ENCODE measurements at places on chromosomes 4 and X.

GRCh38 chr4:140238351-140239056 lies 84.5 kb upstream of the MAML3 start:
- no peak for DNase-seq

- no peak for DNase-seq
Measured at GRCh38 chrX:153297376-153297775, 24.2 kb downstream of the PNMA6F start.

- DNase-seq, result no peak
Measured at GRCh38 chr4:94531991-94532789, 80.4 kb downstream of the PDLIM5 start.

DNA sequence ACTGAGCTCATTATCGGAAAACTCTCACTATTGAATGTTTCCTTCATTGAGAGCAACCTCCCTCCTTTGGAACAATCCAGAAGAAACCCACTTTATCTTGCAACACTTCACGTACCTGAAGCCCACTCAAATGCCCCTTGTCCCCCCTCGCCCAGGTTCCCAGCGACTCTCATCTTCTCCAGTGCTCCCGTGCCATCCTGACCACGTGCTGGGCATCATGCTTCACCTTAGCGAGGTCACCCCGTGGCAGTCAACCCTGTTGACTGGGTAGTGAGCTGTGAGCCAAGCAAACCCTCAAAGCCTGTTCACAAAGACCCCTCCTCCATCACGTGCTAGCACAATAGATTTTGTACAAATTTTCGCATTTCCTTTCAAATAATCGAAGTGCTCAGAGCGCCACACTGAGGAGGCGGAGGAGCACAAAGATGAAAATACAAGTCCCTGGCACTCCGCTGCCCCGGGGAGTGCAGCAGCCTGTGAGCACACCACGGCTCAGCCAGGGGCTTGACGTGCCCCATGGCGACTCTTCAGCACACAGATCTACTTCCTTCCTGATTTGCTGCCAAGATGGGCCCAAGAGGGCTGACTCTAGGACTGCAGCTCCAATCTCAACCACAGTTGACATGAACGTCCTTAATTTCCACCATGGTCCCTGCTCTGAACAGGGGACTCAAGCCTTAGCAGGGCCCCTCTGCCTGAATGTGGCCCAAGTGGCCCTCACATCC lies 15.6 kb downstream of the PDZD4 start:
- DNase-seq, result no peak

- DNase-seq, result no peak
Measured at GRCh38 chrX:8103655-8104054, 67.4 kb downstream of the VCX2 start.

- no peak for DNase-seq
Measured at GRCh38 chr4:102447413-102447812, 53.7 kb upstream of the NFKB1 start.
